ENCODE measurements at places on chromosomes 13 and 19. TPM values are rescaled to one million over a fixed set of nuclear protein-coding genes. Genes with fewer than 3 reads are reported as not detected.

MBD3L2B gene
- total RNA-seq: not detected

CYP4F8 gene
- not detected for total RNA-seq

CD70 gene
- total RNA-seq: 1.7 TPM

PSG2 gene
- not detected for total RNA-seq

ZNF557 gene
- 6.7 TPM for total RNA-seq

All from WTC11 (cell line).